ENCODE measurements at places on chromosomes 7 and 10.

DNA sequence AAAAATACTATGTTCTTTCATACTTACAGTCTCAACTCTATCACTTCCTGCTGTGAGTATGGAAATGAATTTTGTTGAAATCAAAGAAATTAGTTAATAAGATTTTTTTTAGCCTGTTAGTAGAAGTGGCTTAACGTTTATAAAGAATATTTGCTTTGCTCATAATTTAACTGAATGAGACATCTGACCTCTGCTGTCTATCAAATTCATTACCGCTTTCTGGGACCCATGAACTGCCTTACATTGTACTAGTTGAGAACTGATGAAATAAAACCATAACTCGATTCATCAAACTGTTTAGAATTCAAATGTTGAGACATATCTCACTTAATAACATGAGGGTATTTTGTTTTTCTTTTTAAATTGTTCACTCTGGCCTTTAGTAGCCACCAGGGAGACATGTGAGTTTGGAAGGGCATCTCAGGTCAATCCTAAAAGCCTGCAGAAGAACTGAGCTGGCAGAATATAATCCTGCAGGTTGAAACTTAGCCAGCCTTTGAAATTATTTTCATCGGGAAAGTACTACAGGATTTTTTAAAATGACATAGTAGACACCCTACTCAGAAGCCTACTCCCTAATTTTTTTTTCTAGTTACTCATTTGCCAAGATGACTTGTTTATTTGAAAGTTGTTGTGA, 78.7 kb downstream of the KIAA1217 start:
- no peak for DNase-seq

GRCh38 chr7:85851571-85852193, 664.8 kb upstream of the SEMA3D start:
- peak; percentile 9 for DNase-seq

- DNase-seq: no peak
These were observed 12.3 kb downstream of the ERCC6 start for GRCh38 chr10:49526619-49527018.

GRCh38 chr10:60797200-60797599, 18.9 kb downstream of the CDK1 start:
- DNase-seq: no peak

- DNase-seq: no peak
These were observed 634.8 kb downstream of the TYW1 start for GRCh38 chr7:67631476-67631875.

GRCh38 chr7:155391414-155391813, 66.5 kb upstream of the EN2 start:
- DNase-seq: no peak
